SJSA1 (cell line): ENCODE measurements at places on chromosomes 2 and 18. TPM values are rescaled to one million over a fixed set of nuclear protein-coding genes. Genes with fewer than 3 reads are reported as not detected.
A peak's percentile ranks its signal among the peaks of the same experiment; 100 is the strongest.

GRCh38 chr18:55318951-55319441, 269.0 kb downstream of the TCF4 start:
- no peaks in the 10 kb centered on the region for H3K36me3 ChIP-seq
- no peaks in the 10 kb centered on the region for H3K27me3 ChIP-seq
- peak; percentile 47 for DNase-seq
- H3K4me1 ChIP-seq = peaks cover 50% of the 10 kb centered on the region

DNA sequence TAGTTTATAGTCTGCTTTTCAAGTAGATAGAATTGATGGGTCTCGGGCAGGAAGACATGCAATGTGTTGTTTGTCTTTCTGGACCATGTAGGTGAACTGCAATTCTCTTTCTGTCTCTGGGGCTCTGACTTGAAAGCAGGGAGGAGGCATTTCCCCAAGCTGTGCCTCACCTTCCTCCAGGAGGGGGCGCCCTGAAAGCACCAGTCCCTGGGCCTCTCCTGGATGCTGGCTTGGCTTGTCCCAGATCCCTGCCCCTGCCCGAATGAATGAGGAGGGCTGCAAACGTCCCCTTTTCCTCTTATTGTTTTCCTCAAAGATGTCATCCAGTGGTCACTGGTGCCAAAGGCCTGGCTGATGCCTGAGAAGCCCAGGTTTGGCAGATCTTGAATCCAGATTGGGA, 270.6 kb downstream of the CELF4 start:
- no peak for DNase-seq
- H3K27me3 ChIP-seq = no peaks in the 10 kb centered on the region
- H3K27ac ChIP-seq = no peak overlapping the region
- peaks cover 7% of the 10 kb centered on the region for H3K4me1 ChIP-seq

DNA sequence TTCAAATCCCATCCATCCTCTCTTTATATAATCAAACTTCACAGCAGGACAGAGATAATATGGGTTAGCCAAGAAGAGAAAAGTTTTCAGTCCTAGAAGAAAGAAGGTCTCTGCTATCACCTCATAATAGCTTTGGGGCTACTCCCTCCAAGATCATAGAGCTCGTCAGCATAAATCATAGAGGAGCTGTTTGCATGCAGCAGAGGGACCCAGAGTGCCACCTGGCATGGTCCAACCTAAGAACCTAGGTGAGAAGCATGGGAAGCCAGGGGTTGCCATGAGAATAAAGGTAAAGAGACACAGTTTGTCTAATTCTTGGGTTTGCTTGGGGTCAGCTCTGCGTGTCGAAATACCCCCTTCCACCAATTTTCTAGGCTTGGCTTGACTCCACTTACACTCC, 87.1 kb upstream of the CYP1B1 start:
- no peaks in the 10 kb centered on the region; the same call in 1 of the 2 replicates for H3K27me3 ChIP-seq
- no peak overlapping the region for H3K4me3 ChIP-seq
- no peaks in the 10 kb centered on the region for H3K36me3 ChIP-seq
- H3K4me1 ChIP-seq = 0 out of 2 replicates have a peak, but pooled peaks cover 4% of the 10 kb centered on the region
- no peak overlapping the region for H3K27ac ChIP-seq
- DNase-seq = no peak

DNA sequence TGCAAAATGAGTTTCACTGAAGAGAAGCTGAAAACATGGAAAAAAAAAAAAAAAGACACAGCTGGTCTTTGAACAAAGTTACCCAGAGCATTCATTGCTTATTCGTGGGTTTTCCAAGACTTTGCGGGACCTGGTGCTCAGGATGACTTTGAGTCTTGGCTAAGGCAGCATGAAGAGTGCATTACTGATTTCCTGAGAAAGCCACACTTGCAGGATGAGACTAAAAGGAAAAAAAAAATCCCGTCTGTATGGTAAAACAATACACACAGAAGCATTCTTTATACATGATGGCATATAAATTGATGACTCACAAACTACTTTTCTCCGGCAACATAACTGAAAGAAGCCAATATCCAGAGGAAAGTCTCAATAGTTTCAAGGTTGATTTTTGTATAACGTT, 195.4 kb downstream of the SPP2 start:
- no peaks in the 10 kb centered on the region for H3K27me3 ChIP-seq
- peak overlapping the region; percentile 87 for H3K27ac ChIP-seq
- no peaks in the 10 kb centered on the region for H3K36me3 ChIP-seq
- DNase-seq = peak; percentile 82

DNA sequence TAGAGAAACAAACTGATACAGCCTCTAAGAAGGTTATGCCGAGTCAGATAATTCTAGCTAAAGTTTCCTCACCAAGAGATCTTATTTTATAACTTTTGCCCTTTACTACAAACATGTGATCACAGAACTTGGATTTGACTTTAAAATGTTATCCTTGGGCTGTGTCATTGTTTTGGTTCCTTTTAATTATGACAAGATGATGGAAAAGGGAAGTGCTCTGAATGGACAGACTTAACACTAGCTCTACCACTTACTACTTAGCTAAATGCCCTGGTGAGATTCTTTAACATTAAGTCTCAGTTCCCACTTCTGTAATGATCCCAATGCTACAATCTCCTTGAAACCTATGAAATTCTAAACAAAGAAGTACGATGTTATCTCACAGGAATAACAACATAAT, 69.9 kb downstream of the RTTN start:
- no peaks in the 10 kb centered on the region for H3K27me3 ChIP-seq
- H3K36me3 ChIP-seq = peaks cover 14% of the 10 kb centered on the region
- H3K27ac ChIP-seq = no peak overlapping the region
- no peak overlapping the region for H3K4me3 ChIP-seq

DNA sequence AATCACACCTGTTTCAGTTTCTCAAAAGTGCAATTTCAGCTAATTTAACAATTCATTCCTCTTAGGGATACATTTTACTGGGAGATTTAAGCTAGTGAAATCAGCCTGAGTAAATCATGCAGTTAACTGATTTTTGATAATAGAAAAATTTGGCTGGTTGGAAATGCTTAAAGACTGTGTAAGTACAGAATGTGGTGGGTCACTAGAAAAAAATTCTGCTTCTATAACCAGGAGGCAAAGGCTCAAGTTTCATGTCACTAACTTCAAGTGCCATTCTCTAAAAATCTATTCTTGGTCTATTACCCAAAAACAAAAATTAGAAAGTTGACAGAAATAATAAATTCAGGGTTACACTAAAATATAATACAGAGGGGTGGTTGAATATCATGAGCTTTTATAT, 271.3 kb downstream of the CCDC178 start:
- 0 out of 2 replicates have a peak, but pooled peaks cover 4% of the 10 kb centered on the region for H3K27me3 ChIP-seq
- H3K36me3 ChIP-seq = no peaks in the 10 kb centered on the region
- no peak for DNase-seq
- H3K4me3 ChIP-seq = no peak overlapping the region
- no peaks in the 10 kb centered on the region for H3K4me1 ChIP-seq

DNA sequence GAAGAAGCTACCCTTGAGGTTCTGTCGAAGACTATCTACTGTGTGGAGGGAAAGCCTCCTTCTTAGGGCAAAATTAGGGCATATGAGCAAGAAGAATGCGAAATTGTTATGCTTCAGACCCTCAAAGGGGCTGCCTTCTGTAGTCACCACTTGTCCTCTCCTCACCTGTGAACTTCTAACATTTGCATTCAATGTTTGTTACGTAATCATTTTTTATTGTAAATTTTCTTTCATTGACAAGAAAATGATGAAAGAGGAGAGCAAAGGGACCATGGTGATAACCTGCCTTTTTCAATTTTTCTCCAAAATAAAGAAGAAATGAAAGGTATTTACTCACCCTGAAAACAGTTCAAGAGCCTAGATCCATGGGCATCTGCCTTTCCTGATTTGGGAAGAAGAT, 193.0 kb downstream of the SP3 start:
- H3K27ac ChIP-seq = no peak overlapping the region
- no peaks in the 10 kb centered on the region for H3K27me3 ChIP-seq
- H3K36me3 ChIP-seq = no peaks in the 10 kb centered on the region
- no peak overlapping the region for H3K4me3 ChIP-seq
- DNase-seq = no peak

DNA sequence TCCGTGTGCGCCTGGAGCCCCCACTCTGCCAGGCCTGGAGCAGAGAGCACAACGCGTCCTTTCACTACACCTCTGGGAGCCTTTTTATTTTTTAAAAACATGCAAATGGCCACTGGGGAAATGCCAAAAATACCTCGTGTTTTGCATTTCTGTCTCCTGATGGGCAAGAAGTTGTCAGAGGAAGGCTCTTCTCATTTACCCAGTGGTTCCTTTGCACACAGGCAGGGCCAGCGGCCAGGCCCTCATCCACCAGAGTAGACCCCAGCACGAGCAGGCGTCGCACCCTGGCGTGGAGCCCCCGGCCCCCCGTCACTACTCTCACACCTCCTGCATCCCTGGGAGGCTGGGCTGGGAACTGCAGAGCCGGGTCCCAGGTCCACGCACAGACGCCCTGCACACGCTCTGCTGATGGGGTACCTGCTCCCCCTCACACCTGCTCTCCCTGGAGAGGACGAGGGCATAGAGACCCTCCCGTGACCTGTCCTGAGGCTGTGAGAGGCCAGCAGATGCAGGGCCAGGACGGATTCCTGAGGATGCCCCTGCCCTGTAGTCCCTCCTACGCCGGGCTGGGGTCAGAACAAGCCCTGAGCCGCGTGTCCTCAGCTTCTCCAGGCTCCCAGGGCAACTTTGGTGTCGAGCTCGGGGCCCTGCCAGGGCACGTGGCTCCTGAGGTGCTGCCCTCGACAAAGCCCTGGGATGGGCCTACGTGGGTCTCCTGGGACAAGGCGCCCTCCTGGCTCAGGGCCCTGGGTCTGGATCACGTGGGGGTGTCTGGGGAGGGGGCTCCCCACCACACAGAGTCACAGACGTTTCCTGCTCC, 65.0 kb downstream of the NFATC1 start:
- peaks cover 41% of the 10 kb centered on the region for H3K4me1 ChIP-seq
- peaks cover 2% of the 10 kb centered on the region; the same call in 1 of the 2 replicates for H3K36me3 ChIP-seq
- H3K27ac ChIP-seq = no peak overlapping the region
- no peaks in the 10 kb centered on the region for H3K27me3 ChIP-seq
- no peak for DNase-seq

- no peaks in the 10 kb centered on the region for H3K4me1 ChIP-seq
- no peak overlapping the region for H3K4me3 ChIP-seq
- peak; percentile 3 for DNase-seq
- no peaks in the 10 kb centered on the region for H3K27me3 ChIP-seq
- no peaks in the 10 kb centered on the region for H3K36me3 ChIP-seq
These were observed 215.6 kb upstream of the MAP2 start for GRCh38 chr2:209208211-209208610.

DNA sequence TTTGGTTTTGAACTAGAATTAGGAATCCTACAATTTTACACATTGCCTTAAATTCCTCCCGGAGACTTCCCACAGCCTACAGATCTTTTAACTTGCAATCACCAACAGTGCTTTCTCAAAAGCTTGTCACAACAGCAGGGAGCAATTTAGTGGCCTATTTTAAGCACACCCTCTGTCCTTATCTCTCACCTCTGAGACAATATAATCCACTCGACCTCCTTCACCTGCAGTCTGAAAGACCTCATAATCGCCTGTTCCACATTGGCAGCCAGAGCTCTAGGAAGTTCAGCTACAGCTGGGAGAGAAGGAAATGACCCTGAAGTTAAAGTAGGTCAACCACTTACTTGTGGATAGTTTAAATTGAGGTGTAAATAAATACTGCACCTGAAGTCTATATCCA, 249.7 kb upstream of the DLGAP1 start:
- no peak overlapping the region for H3K27ac ChIP-seq
- no peaks in the 10 kb centered on the region for H3K36me3 ChIP-seq
- no peaks in the 10 kb centered on the region for H3K27me3 ChIP-seq

GPR35 gene
- total RNA-seq = 0.13 TPM in 1 of 2 replicates, not detected in the other

ALPI gene
- total RNA-seq = not detected in 2 replicates

CD28 gene
- total RNA-seq = not detected in 2 replicates

AAMP gene
- 184 and 231 TPM in 2 replicates for total RNA-seq

PAIP2B gene
- total RNA-seq = 0.25 and 0.34 TPM in 2 replicates

IL36A gene
- not detected in 2 replicates for total RNA-seq
